ENCODE measurements at places on chromosomes 6 and 20. TPM values are rescaled to one million over a fixed set of nuclear protein-coding genes. Genes with fewer than 3 reads are reported as not detected.

GRCh38 chr6:97187951-97188350, 95.1 kb downstream of the MMS22L start:
- no peak overlapping the region for H3K27ac ChIP-seq
- no peaks in the 10 kb centered on the region for H3K4me1 ChIP-seq
- H3K27me3 ChIP-seq, result no peaks in the 10 kb centered on the region
- H3K4me3 ChIP-seq, result no peak overlapping the region
- no peak for DNase-seq

- no peak overlapping the region for H3K27ac ChIP-seq
- H3K4me3 ChIP-seq, result no peak overlapping the region
- peaks cover 33% of the 10 kb centered on the region for H3K36me3 ChIP-seq
- H3K27me3 ChIP-seq, result no peaks in the 10 kb centered on the region
- H3K4me1 ChIP-seq, result peaks cover 9% of the 10 kb centered on the region
Observed at GRCh38 chr6:514396-514978, 122.9 kb downstream of the IRF4 start.

- H3K36me3 ChIP-seq, result no peaks in the 10 kb centered on the region
- no peak overlapping the region for H3K4me3 ChIP-seq
- DNase-seq, result no peak
- H3K27ac ChIP-seq, result no peak overlapping the region
- H3K27me3 ChIP-seq, result no peaks in the 10 kb centered on the region
- peaks cover 23% of the 10 kb centered on the region for H3K4me1 ChIP-seq
Observed at GRCh38 chr6:155420492-155420891, 35.1 kb downstream of the NOX3 start.

DNA sequence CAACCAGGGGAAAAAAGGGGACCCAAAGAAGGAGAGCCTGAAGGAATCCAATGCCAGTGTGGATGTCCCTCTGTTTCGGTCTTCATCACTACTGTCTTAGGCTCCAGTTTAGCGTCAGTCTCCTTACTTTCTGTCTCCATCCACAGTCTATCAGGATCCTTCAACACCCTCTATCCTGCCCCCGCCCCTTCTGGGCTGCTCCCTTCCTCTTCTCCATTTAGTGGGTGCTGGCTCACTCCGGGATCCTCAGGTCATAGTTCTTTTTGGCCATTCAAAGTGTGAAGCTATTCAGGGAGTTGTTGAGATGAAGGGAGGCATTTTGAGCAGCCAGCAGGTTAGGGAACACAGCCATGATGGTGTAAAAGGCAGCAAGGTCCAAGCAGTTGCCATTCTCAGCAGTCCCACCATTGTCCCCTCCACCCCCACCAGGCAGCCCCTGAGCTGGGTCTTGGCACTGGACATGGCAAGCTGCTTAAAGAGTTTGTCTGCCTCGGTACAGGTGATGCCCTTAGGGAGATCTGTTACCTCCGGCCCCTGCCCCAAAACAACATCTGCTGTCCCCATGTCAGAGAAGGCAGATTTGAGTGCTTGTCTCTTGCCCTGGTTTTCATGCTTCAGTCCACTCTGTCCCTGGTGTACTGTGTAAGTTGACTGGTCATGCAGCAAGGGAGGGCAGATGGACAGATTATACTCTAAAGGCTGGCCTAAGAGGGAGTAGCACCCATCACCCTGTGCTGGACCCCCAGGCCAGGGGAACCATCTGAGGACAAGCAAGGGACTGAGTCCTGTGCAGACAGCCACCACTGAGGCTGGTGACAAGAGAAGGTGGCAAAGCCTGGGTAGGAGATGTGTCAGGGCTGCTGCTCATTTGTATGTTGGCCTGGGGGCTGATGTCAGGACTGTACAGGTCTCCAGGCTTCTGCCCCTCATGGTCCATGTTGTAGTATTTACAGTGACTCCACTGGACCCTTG, 842.0 kb downstream of the HACE1 start:
- H3K4me3 ChIP-seq, result no peak overlapping the region
- H3K27ac ChIP-seq, result no peak overlapping the region
- H3K36me3 ChIP-seq, result no peaks in the 10 kb centered on the region

Gene CST5
- not detected for total RNA-seq

DNA sequence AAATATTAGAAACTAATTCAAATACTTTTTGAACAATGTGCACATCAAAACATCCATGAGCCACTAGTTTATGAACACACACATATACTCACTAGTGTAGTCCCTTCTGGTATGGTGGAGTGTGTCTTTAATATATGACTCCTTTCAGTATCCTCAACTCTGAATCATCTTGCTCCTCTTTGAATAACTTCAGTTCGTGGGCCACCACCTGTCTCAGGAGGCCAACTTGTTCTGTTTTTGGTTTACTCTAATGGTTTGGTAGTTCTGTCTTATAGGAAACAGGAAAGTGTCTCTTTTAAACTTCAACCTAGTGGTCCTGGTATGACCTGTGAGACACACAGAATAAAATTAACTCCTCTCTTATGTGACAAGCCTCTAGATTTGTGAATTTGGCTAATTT, 55.6 kb downstream of the ZNF292 start:
- DNase-seq, result no peak
- no peaks in the 10 kb centered on the region for H3K27me3 ChIP-seq
- H3K4me3 ChIP-seq, result no peak overlapping the region
- H3K27ac ChIP-seq, result no peak overlapping the region

Gene ARMC2
- 10.0 TPM for total RNA-seq

DNA sequence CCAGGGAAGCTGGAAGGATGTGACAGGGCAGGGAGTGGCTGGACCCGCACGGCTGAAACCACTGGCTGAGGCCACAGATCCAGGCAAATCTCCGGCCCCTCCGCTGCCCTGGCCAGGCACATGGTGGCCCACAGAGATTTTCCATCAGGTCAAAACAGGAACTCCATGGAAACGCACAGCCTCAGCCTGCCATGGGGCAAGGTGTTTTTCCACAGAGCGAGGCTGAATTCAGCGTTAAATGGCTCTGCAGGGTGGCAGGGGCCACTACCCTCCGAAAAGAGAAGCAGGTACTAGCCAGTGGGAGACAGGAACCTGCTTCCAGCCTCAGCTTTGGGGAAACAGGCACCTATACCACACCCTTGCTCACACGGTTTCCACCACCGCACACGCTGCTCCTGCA, 53.1 kb downstream of the PREX1 start:
- H3K36me3 ChIP-seq, result peaks cover 14% of the 10 kb centered on the region
- H3K4me3 ChIP-seq, result no peak overlapping the region
- peak overlapping the region; percentile 14 for H3K27ac ChIP-seq

- H3K27ac ChIP-seq, result no peak overlapping the region
- no peak for DNase-seq
- H3K4me3 ChIP-seq, result no peak overlapping the region
- H3K4me1 ChIP-seq, result peaks cover 4% of the 10 kb centered on the region
Observed at GRCh38 chr6:149128489-149129145, 188.9 kb upstream of the TAB2 start.

Gene COL19A1
- total RNA-seq, result not detected

- H3K4me1 ChIP-seq, result no peaks in the 10 kb centered on the region
- peaks cover 48% of the 10 kb centered on the region for H3K36me3 ChIP-seq
- H3K4me3 ChIP-seq, result no peak overlapping the region
Observed at GRCh38 chr6:127494240-127494767, 24.8 kb downstream of the MTCL3 start.

DNA sequence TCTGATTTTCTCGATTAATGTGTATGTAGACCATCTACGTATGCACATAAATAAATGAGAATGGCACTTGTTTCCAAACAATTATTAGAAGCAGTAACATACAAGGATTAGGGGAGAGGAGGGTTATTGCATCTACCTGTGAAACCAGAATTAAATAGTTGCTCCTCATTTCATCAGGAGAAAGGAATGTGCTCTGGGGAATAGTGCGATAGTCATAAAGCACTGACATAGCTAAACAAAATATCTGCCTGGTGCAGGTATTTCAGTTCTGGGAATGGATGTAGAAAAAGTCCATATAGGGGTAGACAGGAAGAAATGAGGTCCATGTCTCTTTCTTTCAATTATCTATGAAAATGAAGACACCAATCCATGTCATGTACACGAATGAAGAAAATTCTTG, 1.6 kb upstream of the ID4 start:
- peak overlapping the region; percentile 92 for H3K4me3 ChIP-seq
- H3K27ac ChIP-seq, result no peak overlapping the region
- DNase-seq, result no peak
- peaks cover 13% of the 10 kb centered on the region for H3K36me3 ChIP-seq
- peaks cover 3% of the 10 kb centered on the region for H3K27me3 ChIP-seq
- H3K4me1 ChIP-seq, result peaks cover 36% of the 10 kb centered on the region

Data from neural crest cell (in vitro differentiated cells).